GM10248 (cell line): ENCODE measurements at places on chromosomes 4 and X.

DNA sequence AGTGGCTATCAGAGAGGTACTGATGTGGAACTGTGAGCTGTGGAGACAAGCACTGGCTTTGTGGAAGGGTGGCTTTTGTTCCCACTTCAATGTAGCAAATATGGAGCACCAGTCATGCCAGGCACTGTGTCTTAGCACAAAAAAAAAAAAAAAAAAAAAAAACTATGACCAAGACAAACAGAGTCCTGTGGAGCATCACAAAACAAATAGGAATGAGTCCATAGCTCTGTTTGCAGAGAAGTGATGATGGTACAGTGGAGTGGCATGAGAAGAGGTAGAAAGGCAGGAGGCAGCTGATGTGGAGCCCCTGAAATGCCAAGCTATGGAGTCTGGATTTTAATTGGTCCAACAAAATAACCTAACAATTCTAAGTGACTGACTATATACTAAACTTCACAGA is 116.9 kb downstream of the RAB28 start:
- no peak for DNase-seq

- no peak for DNase-seq
Measured at GRCh38 chr4:59597536-59598329, 1602.4 kb upstream of the ADGRL3 start.

DNA sequence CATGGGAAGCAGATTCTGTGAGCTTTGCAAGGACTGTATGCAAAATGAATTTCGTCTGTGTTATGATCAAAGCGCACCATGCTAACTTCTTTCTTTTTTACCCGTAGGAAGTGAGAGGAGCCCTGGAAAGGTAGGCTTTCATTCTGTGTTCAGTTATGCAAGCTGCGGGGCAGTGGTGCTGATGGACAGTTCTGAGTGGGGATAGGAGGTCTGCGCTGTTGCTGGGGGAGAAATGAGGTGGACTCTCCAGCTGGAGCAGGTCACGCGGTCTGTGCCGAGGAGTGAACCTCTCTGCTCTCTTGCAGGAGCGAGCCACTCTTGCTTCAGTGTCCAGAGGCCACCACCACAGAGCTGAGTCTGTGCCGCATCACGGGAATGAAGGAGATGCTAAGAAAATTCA is 4.5 kb downstream of the TRIML1 start:
- no peak for DNase-seq

GRCh38 chr4:77052352-77052751 is 23.4 kb downstream of the CCNI start:
- no peak for DNase-seq

GRCh38 chr4:127856813-127857447 is 23.8 kb upstream of the PLK4 start:
- DNase-seq, result peak; percentile 51

GRCh38 chr4:133584714-133585113 is 435.6 kb downstream of the PCDH10 start:
- no peak for DNase-seq

DNA sequence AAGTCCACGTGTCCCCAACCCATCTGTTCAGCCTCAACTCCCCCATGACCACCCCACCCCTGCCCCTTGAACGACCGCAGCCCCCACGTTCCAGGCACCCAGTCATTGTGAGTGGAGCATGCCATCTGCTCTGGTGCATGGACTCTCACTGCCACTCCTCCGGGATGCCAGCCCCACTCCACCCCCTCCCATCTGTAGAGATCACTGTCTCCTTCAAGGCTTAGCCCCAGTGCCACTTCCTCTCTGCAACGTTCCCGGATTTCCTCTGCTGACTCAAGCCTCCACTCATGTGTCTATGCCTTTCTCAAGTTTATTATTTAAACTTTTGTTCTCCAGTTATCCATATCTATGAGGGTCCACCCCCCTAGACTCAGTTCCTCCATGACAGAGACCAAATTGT is 54.0 kb downstream of the MAML3 start:
- no peak for DNase-seq

DNA sequence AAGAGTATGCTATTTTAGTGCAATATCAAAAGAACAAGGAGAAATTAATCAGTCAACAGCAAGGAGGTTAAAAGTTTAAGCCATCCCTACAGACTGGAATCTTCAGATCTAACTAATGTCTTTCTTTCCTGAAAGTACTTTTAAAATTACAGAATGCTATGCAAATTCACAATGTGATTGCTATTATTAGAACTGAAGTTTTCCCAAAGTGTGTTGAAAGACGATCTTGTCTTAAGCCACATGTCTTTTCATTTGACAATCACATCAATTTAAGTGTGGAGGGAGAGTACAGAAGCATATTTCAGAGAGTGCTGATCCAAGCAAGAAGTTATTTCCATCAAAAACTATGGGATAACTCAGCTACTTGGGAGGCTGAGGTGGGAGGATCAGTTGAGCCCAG is 64.7 kb upstream of the TNIP3 start:
- DNase-seq, result no peak

- DNase-seq, result no peak
Measured at GRCh38 chr4:20249333-20249732, 2.4 kb upstream of the SLIT2 start.

DNA sequence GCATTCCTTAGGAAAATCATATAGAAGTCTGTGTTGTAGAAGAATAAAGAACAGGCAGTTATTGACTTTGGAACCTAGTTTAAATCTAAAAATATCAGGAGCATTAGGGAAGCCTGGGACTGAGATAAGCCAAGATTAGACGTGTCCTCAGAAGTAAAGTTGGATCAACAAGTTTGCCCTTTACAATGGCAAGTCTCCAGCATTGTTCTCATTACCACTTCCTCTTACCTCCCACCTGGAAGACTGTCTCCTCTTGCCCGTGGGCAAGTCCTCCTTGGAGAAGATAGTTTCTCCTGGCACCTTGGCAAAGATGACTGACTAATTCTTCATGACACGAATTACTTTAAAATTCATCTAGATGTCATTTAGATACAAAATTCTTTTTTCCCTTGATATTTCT is 37.8 kb downstream of the CNKSR2 start:
- DNase-seq, result no peak

DNA sequence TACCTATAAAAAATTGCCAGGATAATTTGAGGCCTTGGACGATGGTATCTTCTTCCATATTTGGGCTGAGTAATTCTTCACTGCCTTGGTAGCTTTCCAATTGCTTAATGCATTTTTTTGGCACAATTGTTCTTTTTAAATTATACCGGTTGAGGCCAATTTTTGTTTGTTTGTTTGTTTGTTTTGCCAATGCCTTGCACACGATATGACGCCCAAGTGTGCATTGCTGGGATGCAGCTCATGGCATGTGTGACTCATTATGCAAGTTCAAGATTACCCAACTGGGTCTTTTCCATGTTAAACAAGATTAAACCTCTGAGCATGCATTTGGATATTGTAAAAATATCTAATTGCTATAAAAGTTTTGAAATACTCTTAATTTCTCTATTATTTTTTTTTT is 71.1 kb upstream of the KCNIP4 start:
- DNase-seq, result no peak

DNA sequence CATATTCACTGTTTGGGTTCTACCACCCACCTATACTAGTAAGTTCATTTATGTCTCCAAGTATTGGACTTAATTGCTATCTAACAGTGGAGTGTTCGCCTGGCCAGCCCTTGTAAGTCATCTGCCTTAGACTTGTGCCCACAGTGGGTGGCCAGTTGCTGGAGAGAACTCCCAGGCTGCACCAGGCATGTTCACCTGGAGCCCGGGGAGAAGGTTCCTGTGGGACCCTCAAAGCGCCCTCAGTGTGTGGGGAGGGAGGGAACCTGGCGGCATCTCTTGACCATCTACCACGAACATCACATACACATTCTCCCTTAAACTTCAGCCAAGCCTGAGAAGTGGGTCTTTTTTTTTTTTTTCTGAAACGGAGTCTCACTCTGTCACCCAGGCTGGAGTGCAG is 138.1 kb downstream of the CPZ start:
- DNase-seq, result no peak

DNA sequence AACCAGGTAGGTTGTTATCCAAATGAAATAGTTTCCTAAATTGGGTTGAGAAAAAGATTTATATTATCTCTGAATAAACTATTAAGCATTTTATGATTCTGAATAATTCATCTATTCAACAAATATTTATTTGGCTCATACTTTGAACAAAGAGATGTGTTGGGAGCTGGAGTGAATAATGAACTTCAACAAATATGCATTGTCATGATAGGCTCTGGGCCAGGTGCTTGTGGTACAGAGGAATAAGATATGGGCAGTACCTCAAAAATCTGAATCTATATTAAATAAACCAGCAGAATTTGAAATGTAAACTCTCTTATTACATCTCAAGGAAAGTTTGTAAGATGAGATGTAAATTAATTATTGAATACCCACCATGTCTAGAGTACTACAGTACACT is 75.7 kb upstream of the DCLK2 start:
- DNase-seq, result no peak

DNA sequence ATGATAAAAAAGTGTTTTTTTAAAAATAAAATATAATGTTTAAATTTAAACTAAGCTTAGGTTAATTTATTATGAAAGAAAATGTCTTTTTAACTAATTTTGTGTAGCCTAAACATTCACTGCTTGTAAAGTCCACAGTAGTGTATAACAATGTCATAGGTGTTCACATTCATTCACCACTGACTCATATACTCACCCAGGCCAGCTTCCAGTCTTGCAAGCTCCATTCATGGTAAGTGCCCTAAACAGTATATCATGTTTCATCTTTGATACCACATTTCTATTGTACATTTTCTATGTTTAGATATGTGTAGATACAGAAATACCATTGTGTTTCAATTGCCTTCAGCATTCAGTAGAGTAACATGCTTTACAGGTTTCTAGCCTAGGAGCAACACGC is 530.3 kb downstream of the EPHA5 start:
- DNase-seq, result no peak

GRCh38 chr4:119135721-119136121 is at the start of gene MYOZ2:
MYOZ2 (plus strand) TSS chr4:119135832; CDS start chr4:119136526, 694 bp downstream.
- DNase-seq, result no peak

DNA sequence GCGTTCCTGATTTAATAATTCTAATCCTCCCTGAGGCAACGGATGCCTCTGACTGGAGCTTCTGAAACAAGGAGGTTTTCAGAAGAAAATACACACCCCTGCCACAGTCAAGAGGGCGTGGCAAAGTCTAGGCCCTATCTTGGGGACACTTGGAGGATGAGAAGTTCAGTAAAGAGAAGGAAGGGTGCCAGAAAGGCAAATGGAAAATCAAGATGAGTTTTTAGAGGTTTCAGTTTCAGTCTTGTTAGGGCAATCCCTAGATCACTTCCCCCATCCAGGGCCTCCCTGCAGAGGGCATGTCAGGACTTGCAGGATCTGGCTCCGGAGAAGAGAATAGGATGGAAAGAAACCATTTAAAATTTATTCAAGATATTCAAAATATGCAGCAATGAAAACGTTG is 28.5 kb upstream of the FGF2 start:
- no peak for DNase-seq
